Glutamatergic neuron (in vitro differentiated cells): ENCODE measurements at places on chromosomes 6 and 20. TPM values are rescaled to one million over a fixed set of nuclear protein-coding genes. Genes with fewer than 3 reads are reported as not detected.

Gene KCTD20
- total RNA-seq = 29.1 TPM

- H3K36me3 ChIP-seq = no peaks in the 10 kb centered on the region
- H3K27ac ChIP-seq = no peak overlapping the region
- DNase-seq = no peak
- no peak overlapping the region for H3K4me3 ChIP-seq
- peaks cover 9% of the 10 kb centered on the region for H3K4me1 ChIP-seq
These were observed 382.1 kb downstream of the HACE1 start for GRCh38 chr6:104477569-104477968.

Gene MATN4
- not detected for total RNA-seq

Gene XKR7
- total RNA-seq = 284 TPM

GRCh38 chr6:130945401-130945919, 117.6 kb downstream of the EPB41L2 start:
- H3K27me3 ChIP-seq = no peaks in the 10 kb centered on the region
- DNase-seq = no peak
- no peak overlapping the region for H3K27ac ChIP-seq
- H3K36me3 ChIP-seq = no peaks in the 10 kb centered on the region
- peaks cover 3% of the 10 kb centered on the region for H3K4me1 ChIP-seq
- no peak overlapping the region for H3K4me3 ChIP-seq

- H3K4me1 ChIP-seq = no peaks in the 10 kb centered on the region
- no peaks in the 10 kb centered on the region for H3K36me3 ChIP-seq
- DNase-seq = no peak
These were observed 63.2 kb downstream of the ZNF217 start for GRCh38 chr20:53530440-53530839.

DNA sequence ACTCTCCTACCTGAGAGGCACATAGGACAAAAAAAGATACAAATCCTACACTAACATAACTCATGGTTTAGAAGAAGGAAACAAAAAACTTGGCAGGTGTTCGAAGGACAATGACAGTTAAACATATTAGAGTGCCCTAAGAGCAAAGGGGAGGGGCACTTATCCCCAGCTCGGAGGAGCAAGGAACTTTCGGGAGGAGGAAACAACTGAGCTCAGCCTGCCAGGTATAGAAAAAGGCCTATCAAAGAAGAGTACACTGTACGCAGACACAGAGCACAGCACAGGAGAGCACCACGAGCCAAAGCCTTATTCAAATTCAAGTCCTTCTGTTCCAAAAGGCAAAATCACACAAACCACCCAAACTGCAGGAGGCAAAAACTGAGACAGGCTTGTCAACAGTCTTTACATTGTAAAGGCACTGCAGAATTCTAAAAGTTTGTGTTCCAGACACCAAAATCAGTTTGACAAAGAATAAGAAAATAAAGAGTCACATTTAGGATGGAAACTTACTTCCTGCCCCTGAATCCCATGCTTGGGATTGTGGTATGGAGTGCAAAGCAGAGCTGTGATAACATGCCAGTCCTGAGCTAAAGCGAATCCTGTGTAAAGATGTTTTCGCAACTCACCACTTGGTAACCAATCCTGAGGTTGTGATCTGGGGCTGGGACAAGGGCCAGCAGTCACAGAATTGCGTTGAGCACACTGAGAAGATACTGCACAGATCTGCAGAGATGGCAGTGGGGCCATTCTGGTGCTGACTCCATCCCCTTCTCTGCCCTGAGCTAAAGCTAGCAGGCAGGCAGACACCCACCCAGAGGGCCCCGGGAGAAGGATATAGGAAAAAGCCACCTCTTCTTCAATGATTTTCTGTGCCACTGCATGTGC, 108.6 kb downstream of the CHD6 start:
- DNase-seq = no peak
- H3K4me3 ChIP-seq = no peak overlapping the region
- no peak overlapping the region for H3K27ac ChIP-seq
- H3K36me3 ChIP-seq = no peaks in the 10 kb centered on the region

GRCh38 chr6:69038841-69039240, 403.8 kb downstream of the ADGRB3 start:
- H3K27ac ChIP-seq = no peak overlapping the region
- DNase-seq = no peak
- H3K36me3 ChIP-seq = no peaks in the 10 kb centered on the region
- H3K27me3 ChIP-seq = no peaks in the 10 kb centered on the region
- H3K4me3 ChIP-seq = no peak overlapping the region

Gene HLA-DQA1
- not detected for total RNA-seq

Gene SLC2A4RG
- total RNA-seq = 47.9 TPM

Gene LIN28B
- total RNA-seq = 105 TPM

Gene HLA-DPB1
- 4.7 TPM for total RNA-seq

DNA sequence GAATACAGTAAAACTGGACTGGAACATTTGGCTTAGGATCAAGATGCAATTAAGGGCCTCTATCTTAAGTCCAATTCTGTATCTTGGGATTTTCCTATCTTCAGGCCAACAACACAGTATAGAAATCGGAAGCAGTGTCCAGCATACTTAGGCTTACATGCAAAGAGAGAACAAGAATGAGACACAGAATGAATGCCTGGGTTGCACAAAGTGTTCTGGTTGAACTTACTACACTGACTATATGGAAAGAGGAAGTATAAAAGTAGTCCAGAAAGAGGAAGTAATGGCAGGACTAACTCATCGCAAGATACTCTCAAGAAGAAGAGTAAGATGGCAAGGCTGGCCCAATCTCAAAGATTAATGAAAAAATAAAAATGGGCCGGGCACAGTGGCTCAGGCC, 87.6 kb downstream of the BTBD9 start:
- no peaks in the 10 kb centered on the region for H3K36me3 ChIP-seq
- peaks cover 12% of the 10 kb centered on the region for H3K4me1 ChIP-seq
- DNase-seq = no peak
- H3K27ac ChIP-seq = no peak overlapping the region
- no peaks in the 10 kb centered on the region for H3K27me3 ChIP-seq

- H3K4me1 ChIP-seq = no peaks in the 10 kb centered on the region
- DNase-seq = no peak
- H3K4me3 ChIP-seq = no peak overlapping the region
- no peak overlapping the region for H3K27ac ChIP-seq
These were observed 148.6 kb upstream of the FUT9 start for GRCh38 chr6:95867205-95867604.

- H3K36me3 ChIP-seq = no peaks in the 10 kb centered on the region
- peaks cover 2% of the 10 kb centered on the region for H3K27me3 ChIP-seq
- no peak for DNase-seq
- peaks cover 39% of the 10 kb centered on the region for H3K4me1 ChIP-seq
- no peak overlapping the region for H3K4me3 ChIP-seq
- H3K27ac ChIP-seq = peak overlapping the region; percentile 81
These were observed 157.4 kb upstream of the ZNF217 start for GRCh38 chr20:53750827-53751619.

Gene PRDM13
- 13.9 TPM for total RNA-seq

DNA sequence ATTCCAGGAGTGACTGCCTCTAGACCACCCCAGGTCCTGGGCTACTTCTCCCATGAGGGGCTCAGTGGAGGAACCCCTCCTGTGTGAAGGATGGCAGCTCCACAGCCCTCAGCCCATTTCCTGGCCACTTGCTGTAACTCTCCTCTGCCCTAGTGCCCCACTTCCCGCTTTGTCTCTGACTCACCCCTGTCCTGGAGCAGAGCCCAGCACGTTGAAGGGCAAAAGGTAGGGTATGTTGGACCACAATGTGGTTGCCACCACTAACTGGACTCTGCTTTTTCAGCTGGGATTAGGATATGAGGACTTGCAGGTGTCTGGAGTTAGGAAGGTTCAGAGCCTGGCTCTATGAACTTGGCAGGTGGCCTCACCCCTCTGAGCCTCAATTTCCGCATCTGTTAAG, 2.4 kb downstream of the MYBL2 start:
- no peaks in the 10 kb centered on the region for H3K27me3 ChIP-seq
- DNase-seq = no peak
- no peak overlapping the region for H3K4me3 ChIP-seq
- H3K4me1 ChIP-seq = peaks cover 2% of the 10 kb centered on the region

Gene OPRL1
- total RNA-seq = 2.9 TPM

- H3K4me1 ChIP-seq = no peaks in the 10 kb centered on the region
- H3K36me3 ChIP-seq = no peaks in the 10 kb centered on the region
These were observed 155.6 kb upstream of the SMLR1 start for GRCh38 chr6:130671577-130671976.

DNA sequence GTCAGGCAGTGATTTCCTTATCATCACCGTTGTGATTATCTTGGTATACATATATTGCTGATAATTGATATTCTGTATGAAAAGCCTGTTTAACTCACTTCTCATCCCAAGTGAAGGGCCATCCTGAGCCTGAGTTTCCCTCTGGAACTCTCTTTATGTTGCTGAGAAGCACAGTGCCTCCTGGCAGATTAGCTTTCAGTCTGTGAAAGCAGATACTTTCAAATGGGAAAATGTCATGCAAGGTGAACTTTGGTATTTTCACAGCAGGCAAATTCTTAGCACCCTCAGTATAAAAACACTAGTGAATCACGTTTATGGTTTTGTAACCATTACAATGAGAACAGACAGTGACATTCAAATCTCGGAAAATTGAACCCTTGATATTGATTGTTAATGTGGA, 151.6 kb downstream of the PRIM2 start:
- H3K27ac ChIP-seq = no peak overlapping the region

DNA sequence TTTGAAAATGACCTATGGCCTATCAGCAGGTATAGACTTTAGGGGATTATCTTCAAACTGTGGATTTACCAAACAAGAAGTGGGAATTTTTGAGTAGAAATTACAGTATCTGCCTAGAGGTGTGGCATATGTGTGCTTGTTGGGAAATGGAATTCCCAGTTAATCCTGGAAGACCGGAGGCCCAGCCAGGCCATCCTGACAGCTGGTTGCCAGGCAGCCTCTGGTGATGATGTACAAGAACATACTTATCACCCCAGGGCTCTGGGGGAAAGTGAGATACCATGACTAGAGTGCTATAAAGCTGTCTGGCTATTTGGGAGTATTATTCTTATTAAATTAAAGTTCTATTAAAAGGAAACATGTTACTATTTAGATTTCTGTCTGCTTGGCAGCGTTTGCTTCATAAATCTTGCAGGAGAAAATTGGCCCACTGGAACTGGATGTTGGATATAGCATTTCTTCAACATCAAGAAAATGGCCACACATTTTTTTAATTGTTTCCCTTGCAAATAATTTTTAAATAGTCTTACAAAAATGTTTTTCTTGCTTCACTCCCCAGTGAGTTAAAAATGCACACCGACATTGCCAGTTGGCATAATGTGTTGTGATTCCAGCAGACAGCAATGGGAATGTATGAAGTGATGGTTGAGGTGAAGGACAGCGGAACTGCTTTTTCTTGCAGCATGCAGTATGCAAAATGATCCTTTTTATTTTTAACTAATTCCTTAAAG, 187.8 kb downstream of the MYLK4 start:
- peaks cover 13% of the 10 kb centered on the region for H3K4me1 ChIP-seq
- H3K4me3 ChIP-seq = no peak overlapping the region
- H3K27me3 ChIP-seq = peaks cover 2% of the 10 kb centered on the region
- no peak overlapping the region for H3K27ac ChIP-seq
- DNase-seq = peak; percentile 33

GRCh38 chr6:127073222-127073621, 45.2 kb upstream of the RSPO3 start:
- H3K27ac ChIP-seq = no peak overlapping the region
- H3K4me3 ChIP-seq = no peak overlapping the region
- no peaks in the 10 kb centered on the region for H3K4me1 ChIP-seq
- no peaks in the 10 kb centered on the region for H3K36me3 ChIP-seq
- no peaks in the 10 kb centered on the region for H3K27me3 ChIP-seq
- DNase-seq = no peak

DNA sequence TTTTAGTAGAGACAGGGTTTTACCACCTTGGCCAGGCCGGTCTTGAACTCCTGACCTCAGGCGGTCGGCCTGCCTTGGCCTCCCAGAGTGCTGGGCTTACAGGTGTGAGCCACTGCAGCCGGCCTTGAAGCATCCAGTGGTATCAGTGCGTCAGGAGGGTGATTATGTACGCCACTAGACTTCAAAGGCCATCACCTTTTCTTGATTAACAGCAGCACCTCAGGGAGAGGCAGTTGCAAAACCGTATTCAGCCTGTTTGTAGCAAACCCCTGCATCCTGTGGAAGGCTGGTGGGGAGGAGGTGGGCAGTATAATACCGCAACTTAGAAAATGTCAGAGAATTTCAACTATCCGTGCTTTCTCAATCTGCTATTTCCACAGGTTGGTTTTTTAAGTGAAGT, 27.3 kb upstream of the SHLD1 start:
- no peaks in the 10 kb centered on the region for H3K36me3 ChIP-seq
- peaks cover 3% of the 10 kb centered on the region for H3K27me3 ChIP-seq
- H3K4me3 ChIP-seq = no peak overlapping the region
- no peak overlapping the region for H3K27ac ChIP-seq
- H3K4me1 ChIP-seq = no peaks in the 10 kb centered on the region

Gene PRELID3B
- total RNA-seq = 65.5 TPM

DNA sequence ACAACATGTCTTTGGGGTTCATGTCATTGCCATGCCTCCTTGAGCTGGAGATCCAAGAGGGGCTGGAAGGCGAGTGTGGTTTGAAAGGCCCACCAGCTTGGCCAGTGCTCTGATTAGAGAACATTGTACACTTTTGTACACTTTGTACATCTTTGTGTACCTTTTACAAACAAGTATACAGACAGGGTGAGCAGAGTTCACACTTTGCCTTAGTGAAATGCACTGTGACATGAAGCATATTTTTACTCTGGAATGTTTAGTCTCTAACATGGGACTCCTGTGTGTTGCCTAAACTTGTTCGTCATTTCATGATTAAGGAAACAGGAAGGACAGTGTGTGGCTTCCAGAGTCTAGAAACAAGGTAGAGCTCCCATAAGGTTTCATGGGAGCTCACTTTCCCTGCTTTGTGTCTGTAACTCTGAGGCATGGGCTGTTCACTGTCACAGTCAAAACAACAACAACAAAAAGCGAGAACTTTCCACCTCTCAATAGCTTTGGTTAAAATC, 225.8 kb upstream of the SOX4 start:
- no peak for DNase-seq
- H3K4me1 ChIP-seq = no peaks in the 10 kb centered on the region
- no peaks in the 10 kb centered on the region for H3K36me3 ChIP-seq
- no peak overlapping the region for H3K27ac ChIP-seq
- peaks cover 3% of the 10 kb centered on the region for H3K27me3 ChIP-seq

GRCh38 chr20:38872491-38873049, 53.6 kb upstream of the FAM83D start:
- H3K4me1 ChIP-seq = peaks cover 19% of the 10 kb centered on the region
- no peak for DNase-seq
- H3K4me3 ChIP-seq = no peak overlapping the region
- peaks cover 8% of the 10 kb centered on the region for H3K27me3 ChIP-seq
- H3K36me3 ChIP-seq = peaks cover 7% of the 10 kb centered on the region
- no peak overlapping the region for H3K27ac ChIP-seq
